ENCODE measurements at places on chromosomes 12 and 14. TPM values are rescaled to one million over a fixed set of nuclear protein-coding genes. Genes with fewer than 3 reads are reported as not detected.

DNA sequence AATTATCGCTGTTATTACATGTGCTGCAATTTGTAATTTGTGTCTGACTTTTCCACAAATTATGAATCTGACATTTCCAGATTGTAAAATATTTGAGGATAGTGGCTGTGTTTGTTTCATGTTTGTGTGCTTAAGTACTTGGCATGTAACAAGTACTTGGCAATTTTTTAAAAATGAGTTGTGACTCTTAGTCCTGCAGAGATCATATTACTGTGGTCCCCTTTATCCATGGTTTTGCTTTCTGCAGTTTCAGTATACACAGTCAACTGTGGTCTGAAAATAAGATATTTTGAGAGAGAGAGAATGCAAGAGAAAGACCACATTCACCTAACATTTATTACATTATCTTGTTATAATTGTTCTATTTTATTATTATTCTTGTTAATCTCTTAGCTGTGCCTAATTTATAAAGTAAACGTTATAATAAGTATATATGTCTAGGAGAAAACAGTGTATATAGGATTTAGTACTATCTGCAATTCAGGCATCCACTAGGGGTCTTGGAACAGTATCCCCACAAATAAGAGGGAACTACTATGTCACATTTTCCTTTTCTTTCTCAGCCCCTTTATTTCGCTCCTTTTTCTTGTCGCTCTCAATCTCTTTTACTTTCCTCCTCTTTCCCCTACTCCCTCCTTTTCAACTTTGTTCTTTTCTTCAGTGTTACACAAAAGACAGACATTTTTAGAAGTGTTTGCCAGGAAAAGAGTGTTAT is 176.1 kb downstream of the FUT8 start:
- no peaks in the 10 kb centered on the region for H3K4me1 ChIP-seq
- no peak for DNase-seq
- H3K4me3 ChIP-seq: no peak overlapping the region
- no peaks in the 10 kb centered on the region for H3K36me3 ChIP-seq

DNA sequence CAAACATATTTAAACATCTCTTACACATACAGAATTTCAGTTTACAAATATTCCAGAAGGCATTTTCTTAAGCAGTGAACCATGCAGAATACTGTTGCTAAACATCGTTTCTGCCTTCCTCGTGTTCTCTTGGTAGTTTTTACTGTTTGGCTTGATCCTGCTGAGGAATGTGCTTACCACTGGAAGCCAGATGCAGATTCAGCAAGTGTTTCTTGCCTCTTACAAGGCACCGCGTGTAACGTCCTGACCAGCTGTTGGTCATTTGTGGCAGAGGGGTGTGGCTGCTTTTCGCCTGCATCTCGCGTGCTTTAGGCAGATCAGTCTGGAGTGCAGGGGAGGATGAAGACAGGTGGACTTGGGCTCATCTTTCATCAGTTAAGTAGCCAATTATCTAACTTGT is 12.4 kb downstream of the EIF2B1 start:
- H3K4me1 ChIP-seq: no peaks in the 10 kb centered on the region
- no peak overlapping the region for H3K27ac ChIP-seq
- DNase-seq: no peak
- peaks cover 90% of the 10 kb centered on the region for H3K36me3 ChIP-seq
- H3K4me3 ChIP-seq: no peak overlapping the region

The TC2N gene
- 7.0 TPM for polyA plus RNA-seq

The CARMIL3 gene
- polyA plus RNA-seq: 1.8 TPM

The SMAGP gene
- polyA plus RNA-seq: 8.2 TPM

Data from spleen (tissue), 13 donors.